ENCODE measurements at places on chromosomes 3 and 15.
A peak's percentile ranks its signal among the peaks of the same experiment; 100 is the strongest.

GRCh38 chr15:59413577-59413976 is 24.4 kb upstream of the FAM81A start:
- DNase-seq: no peak

DNA sequence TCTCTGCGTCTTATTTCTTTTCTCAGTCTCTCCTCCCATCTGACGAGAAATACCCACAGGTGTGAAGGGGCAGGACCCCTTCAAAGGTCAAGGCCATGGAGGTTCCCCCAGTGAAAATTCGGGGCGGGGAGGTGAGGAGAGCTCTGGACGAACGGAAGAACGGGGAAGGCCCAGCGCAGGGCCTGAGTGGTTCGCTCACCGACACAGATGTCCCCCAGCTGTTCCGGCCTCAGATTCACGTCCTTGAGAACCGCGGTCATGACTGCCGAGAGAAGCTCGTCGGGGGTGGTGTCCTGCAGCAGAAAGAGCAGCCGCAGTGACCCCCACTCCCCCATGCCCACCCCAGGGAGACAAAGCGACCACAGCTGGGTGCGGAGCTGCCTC is 542 bp downstream of the ACAA1 start:
- no peak for DNase-seq

- no peak for DNase-seq
Observed at GRCh38 chr3:22935040-22935439, 268.1 kb upstream of the UBE2E2 start.

- DNase-seq: no peak
Observed at GRCh38 chr3:171121801-171122200, 95.3 kb upstream of the SLC2A2 start.

- no peak for DNase-seq
Observed at GRCh38 chr3:69203631-69204314, 81.4 kb upstream of the LMOD3 start.

GRCh38 chr15:68028888-68029207 is 25.3 kb upstream of the PIAS1 start:
- no peak for DNase-seq

GRCh38 chr3:150410311-150411105 is 2.4 kb downstream of the TSC22D2 start:
- DNase-seq: no peak

DNA sequence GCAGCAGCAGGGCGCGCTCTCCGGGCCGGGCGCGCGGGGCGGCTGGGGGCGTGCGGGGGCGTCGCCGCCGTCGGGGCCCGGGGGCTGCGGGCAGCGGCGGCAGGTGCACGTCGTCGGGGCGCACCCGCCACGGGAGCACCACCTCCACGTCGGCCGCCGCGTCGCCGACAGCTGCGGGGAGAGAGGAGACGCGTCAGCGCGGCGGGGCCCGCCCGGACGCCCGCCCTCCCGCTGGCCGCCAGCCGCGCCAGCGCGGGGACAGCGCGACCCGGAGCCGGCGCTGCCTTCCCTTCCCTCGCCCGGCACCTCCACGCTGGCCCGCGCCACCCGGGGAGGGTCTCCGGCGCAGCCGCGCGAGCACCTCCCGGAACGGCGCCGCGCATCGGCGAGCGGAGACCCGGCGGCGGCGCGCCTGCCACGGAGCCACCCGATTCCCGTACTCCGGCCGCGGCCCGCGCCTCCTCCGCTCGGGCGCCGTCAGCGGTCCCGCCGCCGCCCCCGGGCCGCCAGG is 481 bp downstream of the ADAMTS17 start:
- DNase-seq: peak; percentile 58

- DNase-seq: no peak
Observed at GRCh38 chr15:67865331-67865730, 25.5 kb upstream of the RNU6-1 start.
